Activated T-helper 1 cell treated with anti-CD3 and anti-CD28 coated beads, Interleukin-12 subunit alpha, Interleukin-12 subunit beta, Interleukin-2, Interleukin-4 antibody, amounts not matched to agents 30 ng/mL and 10 ng/mL and 1 ng/mL, durations not matched to agents 14 hours and 24 hours and 36 hours (primary cell): ENCODE measurements at places on chromosomes 3 and 15. TPM values are rescaled to one million over a fixed set of nuclear protein-coding genes. Genes with fewer than 3 reads are reported as not detected.

OR4F15 gene
- not detected in 2 replicates for total RNA-seq

TNFAIP8L3 gene
- total RNA-seq: 0.20 and 0.49 TPM in 2 replicates

AGTR1 gene
- not detected in 2 replicates for total RNA-seq

NRROS gene
- 37.8 and 38.8 TPM in 2 replicates for total RNA-seq

SH2D7 gene
- not detected in 2 replicates for total RNA-seq

DNA sequence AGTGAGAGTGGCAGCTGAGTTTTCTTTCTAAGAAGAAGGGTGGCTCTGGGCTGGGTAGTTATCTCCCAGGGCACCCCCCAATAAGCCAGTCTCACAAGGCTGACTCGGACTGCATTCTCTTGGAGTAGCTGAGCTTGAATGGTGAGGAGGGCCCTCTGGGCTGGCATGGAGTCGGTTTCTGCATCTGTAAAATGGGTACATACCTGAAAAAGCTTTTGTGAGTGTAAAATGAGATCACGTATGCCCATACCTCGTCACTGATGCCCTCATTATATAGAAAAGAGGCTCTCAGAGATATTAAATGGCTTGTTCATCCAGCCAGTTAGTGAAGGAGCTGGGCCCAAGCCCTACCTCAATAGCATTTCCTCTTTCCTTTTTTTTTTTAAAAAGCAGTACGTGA, 41.2 kb downstream of the SMAD6 start:
- no peak for DNase-seq

- DNase-seq: no peak
These were observed 124.4 kb downstream of the FAM43A start for GRCh38 chr3:194810076-194810475.

- DNase-seq: no peak
These were observed 290.5 kb upstream of the VEPH1 start for GRCh38 chr3:157793745-157794144.

DNA sequence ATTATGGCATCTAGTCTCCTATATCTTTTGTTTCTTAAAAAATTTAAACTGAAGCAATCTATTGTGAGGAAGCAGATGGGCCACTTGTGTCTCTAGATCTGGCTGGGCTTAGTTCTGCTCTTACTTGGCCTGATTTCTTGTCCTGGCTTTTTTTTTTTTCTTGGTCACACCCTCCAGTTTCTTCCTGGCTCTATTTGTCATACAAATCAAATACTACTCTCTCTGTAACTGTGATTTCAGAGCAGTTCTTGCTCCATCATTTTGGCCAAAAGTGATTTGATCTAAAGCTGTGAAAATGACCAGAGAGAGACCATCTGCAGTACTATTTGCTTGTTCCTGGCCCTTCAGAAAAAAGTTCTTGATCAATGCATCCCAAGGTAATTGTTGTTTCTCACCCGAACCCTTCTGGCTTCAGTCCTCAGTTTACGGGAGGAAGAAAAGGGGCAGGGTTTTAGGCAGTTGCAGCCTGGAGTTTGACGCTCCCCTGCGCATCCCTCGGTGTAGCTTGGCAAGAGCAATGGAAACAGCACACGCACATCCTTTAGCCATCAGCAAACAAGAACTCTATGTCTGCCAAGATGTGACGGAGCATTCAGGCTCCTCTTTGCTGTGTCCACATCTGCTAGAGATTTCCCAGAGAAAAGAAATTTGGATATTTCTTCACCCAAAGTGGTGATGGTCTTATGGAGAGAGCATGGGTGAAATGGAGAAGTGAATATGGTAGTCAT, 31.6 kb downstream of the CHST2 start:
- no peak for DNase-seq

GRCh38 chr3:73143821-73144237, 82.4 kb downstream of the EBLN2 start:
- DNase-seq: no peak

DNA sequence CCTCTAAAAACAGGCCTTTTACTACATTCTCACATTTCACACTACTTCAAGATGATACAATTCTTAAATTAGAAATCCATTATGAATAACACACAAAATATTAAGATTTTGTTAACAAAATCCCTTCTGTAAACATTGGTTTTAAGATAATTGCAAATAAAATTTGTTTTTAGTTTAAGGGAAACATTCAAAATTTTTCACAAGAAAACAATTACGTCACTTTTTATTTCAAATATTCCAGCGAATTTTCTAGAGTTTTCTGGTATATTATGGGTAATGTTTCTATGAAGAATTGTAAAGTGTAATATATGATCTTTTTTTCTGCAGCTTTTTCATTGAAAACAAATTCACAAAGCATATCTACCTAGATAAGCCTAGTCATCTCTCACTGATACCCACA, 5.9 kb downstream of the ARPP21 start:
- DNase-seq: no peak

DNA sequence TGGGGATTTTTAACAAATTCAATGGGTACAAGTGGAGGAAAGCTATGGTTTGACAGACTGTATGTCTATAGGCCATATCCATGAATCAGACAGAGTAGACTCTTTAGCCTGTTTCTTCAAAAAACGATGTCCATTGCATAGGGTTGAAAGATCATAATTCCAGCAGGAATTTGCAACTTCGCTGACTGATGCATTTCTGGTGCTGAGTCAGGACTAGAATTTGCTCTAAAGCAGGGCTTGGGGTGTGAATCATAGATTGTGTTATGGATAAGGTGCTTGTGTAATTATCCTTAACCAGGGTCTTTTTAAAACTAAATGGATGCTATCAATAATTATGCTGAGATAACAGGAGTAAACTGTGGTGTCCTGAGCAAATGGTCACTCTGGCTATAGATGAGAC, 200.4 kb upstream of the TBC1D5 start:
- no peak for DNase-seq

DNA sequence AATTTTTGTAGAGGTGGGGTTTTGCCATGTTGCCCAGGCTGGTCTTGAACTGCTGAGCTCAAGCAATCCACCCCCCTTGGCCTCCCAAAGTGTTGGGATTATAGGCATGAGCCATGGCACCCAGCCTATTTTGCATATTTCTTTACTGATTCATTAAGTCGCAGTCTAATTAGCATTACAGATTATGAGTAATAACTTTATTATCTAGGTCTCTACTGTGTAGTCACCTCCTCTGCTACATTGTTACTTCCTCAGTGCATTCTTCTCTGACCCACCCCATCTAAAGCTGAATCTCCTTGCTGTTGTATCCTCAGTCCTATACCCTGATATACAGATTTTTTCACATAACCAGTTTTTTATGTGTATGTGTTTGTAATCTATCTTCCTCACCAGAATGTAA, 61.7 kb downstream of the TFDP2 start:
- DNase-seq: no peak

GRCh38 chr15:22903961-22904534, 65.6 kb downstream of the NIPA2 start:
- no peak for DNase-seq
